ENCODE measurements at places on chromosomes 4 and X. TPM values are rescaled to one million over a fixed set of nuclear protein-coding genes. Genes with fewer than 3 reads are reported as not detected.

- H3K27ac ChIP-seq, result no peak overlapping the region
- DNase-seq, result no peak
- no peak overlapping the region for H3K4me3 ChIP-seq
- H3K36me3 ChIP-seq, result no peaks in the 10 kb centered on the region
Measured at GRCh38 chrX:65689377-65689776, 21.9 kb downstream of the MSN start.

The RNF212 gene
- polyA plus RNA-seq, result 11.5 TPM

GRCh38 chr4:89142691-89143669 lies 31.6 kb downstream of the TIGD2 start:
- no peak overlapping the region for H3K4me3 ChIP-seq
- H3K4me1 ChIP-seq, result no peaks in the 10 kb centered on the region
- H3K27ac ChIP-seq, result no peak overlapping the region
- no peaks in the 10 kb centered on the region for H3K27me3 ChIP-seq
- no peak for DNase-seq

- H3K4me1 ChIP-seq, result no peaks in the 10 kb centered on the region
- DNase-seq, result no peak
- H3K27me3 ChIP-seq, result no peaks in the 10 kb centered on the region
- no peaks in the 10 kb centered on the region for H3K36me3 ChIP-seq
Measured at GRCh38 chr4:172392741-172393140, 579.5 kb downstream of the GALNTL6 start.
